T-helper 1 cell (primary cell): ENCODE measurements at places on chromosomes 13 and 19.

DNA sequence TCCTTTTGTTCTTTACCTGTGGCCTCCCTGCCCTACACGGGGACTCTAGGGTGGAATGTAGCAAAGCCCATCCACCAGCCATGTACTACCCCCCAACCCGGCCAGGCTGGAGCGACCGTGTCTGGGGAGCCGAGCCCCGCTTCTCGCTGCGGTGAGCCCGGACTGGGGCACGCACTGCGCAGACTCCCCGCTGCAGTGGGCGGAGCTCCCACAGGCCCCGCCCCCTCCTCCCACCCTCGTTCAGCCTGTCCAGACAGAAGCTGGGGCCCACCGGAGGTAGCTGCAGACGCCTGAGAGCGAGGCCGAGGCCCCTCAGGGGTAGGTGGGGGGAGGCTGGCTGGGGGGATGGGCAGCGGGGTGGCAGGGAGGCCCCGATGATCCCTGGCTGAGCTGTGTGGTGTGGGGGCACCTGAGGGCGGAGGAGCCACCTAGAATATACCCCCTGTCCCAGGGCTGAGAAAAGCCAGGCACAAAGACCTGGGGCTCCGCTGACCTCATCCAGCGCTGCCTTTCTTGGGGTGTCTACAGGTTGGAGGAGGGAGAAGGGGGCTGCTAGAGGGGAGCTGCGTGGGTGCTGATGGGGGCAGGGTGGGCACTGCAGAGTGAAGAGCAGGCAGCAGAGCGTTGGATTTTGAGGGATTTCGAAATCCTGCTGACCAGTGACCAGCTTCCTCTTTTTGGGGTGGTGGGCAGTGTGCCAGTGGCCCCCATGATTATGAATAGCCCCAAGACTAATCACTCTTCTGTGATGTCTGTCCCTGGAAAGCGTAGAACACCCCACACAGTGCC, 17.3 kb downstream of the PLD3 start:
- no peak for DNase-seq

GRCh38 chr19:29294343-29294811, 81.4 kb upstream of the UQCRFS1 start:
- DNase-seq, result no peak

- DNase-seq, result no peak
These were observed 171.5 kb upstream of the SLITRK6 start for GRCh38 chr13:85970727-85971126.

GRCh38 chr19:8373867-8374813, 10.2 kb downstream of the ANGPTL4 start:
- no peak for DNase-seq

DNA sequence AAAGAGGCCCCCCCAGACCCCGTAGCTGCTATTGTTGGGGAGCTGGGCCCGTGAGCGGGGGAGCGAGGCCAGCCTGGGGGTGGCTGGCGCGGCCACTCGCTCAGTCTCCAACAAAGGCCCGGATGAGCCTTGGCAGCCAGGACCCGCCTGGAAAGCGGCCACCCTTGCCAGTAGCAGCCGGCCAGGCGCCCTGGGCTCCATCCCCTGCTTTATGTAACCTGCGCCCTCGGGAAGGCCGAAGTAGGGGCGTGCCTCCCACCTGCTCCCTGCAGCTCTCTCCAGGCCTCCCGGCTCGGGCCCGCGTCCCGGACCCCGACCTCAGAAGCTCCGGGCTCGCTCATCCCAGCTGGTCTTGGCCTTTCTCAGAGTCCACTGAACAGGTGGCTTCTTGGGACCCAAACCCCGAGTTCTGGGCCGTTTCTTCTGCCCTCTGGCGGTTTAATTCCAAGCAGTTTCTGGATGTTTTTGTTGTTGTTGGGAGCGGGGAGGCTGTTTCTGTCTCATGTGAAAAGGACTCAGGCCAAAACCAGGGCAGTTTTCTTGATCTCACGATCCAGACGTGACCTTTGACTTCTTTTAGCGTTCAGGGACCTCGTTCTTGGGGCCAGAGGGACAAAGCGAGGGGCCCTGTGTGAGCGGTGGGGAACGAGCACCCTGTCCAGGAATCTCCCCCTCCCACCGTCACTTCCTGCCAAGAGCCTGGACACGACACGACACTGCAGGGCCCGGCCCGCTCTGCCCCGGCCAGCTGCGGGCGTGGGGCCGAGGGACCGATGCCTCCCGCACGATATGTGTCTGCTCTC, 1.2 kb downstream of the CDC34 start:
- DNase-seq, result no peak

DNA sequence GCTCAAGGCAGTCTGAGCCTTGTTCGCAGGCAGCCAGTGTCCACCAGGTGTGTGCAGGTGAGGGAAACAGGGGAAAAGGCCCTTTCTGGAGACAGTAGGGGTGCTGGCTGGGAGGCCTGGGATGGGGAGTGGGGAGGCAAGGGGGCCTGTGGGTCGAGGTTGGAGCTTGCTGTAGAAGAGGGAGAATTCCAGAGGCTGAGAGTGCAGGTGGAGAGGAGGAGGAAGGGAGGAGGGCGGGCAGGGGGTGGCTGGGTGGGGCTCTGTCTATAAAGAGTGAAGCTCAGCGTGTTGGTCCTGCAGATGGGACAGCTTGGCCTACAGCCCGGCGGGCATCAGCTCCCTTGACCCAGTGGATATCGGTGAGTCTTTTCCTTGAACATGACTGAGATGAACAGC, at the start of gene CCL25:
Gene CCL25 (plus strand): TSS at position 297 of the 396 bp plus-strand sequence. CDS start 290 bp downstream, outside the sequence.
- DNase-seq, result no peak

- DNase-seq, result peak; percentile 57
These were observed 19.3 kb upstream of the GATAD2A start for GRCh38 chr19:19385896-19386869.

- DNase-seq, result no peak
These were observed 30.6 kb downstream of the GPX4 start for GRCh38 chr19:1134431-1134830.

GRCh38 chr13:77868717-77869116, 49.9 kb downstream of the EDNRB start:
- no peak for DNase-seq

DNA sequence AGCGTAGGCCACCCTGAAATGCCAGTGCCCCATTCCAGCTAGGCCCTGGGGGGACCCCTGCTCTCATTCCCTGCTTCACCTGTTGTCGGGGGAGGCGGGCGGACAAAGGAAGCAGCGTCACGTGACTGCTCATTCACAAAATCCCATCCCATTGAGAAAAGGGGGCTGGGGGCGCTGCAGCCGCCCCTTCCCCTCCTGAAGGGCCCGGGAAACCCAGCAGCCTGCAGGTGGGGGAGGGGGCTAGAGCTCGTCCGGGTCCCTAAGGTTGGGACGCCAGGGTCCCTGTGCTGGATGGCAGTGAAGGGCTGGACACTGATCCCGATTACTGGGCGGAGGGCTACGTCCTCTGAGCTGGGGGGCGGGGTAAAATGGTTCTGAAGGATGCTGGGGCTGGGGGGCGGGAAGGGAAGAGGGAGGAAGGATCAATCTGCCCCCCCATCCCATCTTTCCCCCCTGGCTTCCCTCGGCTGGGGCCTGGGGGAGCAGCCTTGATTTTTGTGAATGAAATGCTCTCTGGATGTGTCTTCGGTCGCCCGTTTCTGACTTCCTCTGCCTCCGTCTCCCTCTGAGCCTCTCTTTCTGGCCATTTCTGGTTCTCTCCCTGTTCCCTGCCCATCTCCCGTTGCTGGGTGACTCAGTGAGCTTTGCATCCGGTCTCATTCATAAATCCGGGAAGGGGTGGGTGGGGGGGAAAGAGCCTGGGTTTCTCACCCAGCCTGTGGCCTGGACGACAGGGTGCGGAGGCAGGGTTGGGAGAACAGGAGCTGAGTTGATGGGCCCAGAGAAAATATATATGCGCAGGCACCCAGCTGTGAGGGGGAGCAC, 816 bp downstream of the SPRED3 start:
- DNase-seq, result no peak

DNA sequence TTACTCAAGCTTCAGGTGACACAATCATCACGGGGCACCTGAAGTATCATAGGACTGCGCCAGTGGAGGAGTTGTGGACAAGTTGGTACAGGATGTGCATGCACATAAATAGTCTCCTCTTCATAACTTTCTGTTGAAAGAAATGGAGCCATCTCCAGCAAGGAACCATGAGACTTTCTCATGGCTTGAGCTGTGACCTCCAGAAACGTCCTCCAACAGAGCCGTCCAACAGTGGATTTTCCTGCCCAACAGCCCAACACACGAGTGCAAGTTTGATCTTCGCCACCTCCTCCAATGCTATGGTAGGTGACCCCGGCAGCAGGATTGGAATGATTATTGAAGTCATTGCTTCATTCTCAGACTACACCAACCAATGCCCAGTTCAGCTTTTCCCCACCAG, 105.1 kb upstream of the ZNF507 start:
- no peak for DNase-seq

GRCh38 chr13:101942535-101943157, 459.2 kb downstream of the FGF14 start:
- DNase-seq, result no peak

DNA sequence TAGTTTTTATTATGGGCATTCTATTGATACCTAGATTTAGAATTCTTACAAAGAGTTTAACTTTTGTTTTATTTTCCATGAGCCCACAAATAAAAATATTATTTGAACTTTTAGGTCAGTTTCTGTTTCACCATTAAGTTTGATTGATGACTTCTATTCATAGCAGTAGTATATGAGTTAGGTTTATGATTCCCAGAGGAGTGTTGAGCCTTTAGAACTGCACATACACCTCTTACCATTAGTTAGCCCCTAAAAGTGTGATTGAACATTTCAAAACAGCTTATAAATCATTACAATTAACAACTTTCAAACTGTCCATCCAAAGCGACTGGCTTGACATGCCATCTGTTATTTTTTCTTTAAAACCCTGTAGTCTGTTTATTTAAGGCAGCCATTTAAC, 19.0 kb upstream of the PCDH17 start:
- DNase-seq, result no peak

DNA sequence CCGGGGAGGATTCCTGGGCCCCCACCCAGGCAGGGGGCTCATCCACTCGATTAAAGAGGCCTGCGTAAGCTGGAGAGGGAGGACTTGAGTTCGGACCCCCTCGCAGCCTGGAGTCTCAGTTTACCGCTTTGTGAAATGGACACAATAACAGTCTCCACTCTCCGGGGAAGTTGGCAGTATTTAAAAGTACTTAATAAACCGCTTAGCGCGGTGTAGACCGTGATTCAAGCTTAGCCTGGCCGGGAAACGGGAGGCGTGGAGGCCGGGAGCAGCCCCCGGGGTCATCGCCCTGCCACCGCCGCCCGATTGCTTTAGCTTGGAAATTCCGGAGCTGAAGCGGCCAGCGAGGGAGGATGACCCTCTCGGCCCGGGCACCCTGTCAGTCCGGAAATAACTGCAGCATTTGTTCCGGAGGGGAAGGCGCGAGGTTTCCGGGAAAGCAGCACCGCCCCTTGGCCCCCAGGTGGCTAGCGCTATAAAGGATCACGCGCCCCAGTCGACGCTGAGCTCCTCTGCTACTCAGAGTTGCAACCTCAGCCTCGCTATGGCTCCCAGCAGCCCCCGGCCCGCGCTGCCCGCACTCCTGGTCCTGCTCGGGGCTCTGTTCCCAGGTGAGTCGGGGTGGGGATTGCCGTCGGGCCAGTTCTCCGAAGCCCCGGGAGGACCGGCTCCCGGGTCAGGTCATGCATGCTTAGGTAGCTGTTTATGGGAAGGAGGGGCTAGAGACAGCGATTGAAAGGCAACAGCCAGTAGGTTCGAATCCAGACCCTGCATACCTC, at the start of gene ICAM1:
Gene ICAM1 (plus strand): TSS at position 505 of the 779 bp plus-strand sequence. CDS start 40 bp downstream, at position 545.
- DNase-seq, result peak; percentile 67

DNA sequence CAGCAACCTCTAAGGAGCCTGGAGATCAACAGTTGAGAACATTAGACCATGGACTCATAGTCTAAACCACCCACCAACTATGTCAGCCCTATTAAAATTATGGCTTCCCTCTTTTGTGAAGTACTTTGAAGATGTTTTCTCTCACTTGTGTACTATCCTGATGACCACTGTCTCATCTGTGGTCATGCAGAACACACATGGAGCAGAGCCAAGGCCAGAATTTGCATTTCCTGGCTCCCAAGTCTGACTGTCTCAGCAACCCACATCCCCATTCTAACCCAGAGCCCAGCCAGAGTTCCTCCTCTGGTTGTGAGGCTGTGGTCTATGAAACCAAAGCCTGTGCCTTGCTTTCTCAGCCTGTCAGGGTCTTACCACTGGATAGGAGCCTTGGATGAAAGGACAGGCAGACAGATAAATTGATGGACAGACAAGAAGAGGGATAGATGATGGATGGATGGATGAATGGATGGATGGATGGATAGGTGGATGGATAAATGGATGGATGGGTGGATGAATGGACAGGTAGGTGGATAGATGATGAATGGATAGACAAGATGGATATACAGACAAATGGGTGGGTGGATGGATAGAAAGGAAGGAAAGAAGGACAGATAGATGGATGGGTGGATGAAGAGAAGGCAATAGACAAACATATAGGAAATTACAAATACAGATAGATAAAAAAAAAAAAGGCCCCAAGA, 35.4 kb downstream of the ZNF557 start:
- DNase-seq, result no peak

DNA sequence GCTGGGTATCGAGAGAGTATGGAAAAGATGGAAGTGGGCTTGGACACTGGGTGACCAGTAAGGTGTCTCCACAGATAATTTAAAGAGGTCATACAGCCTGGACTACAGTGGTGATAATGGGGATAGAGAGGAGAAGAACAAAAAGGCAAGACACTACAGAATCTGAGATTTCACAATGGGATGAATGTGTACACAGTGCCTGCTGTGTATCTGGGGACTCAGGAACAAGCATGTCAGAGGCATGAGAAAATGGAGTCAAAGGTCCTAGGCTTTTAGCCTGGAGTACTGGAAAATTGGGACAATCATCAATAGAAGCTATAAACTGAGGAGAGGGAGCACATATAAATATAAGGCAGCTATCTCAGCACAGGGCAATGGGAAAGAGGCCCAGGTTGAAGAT, 69.4 kb downstream of the TSC22D1 start:
- DNase-seq, result no peak

DNA sequence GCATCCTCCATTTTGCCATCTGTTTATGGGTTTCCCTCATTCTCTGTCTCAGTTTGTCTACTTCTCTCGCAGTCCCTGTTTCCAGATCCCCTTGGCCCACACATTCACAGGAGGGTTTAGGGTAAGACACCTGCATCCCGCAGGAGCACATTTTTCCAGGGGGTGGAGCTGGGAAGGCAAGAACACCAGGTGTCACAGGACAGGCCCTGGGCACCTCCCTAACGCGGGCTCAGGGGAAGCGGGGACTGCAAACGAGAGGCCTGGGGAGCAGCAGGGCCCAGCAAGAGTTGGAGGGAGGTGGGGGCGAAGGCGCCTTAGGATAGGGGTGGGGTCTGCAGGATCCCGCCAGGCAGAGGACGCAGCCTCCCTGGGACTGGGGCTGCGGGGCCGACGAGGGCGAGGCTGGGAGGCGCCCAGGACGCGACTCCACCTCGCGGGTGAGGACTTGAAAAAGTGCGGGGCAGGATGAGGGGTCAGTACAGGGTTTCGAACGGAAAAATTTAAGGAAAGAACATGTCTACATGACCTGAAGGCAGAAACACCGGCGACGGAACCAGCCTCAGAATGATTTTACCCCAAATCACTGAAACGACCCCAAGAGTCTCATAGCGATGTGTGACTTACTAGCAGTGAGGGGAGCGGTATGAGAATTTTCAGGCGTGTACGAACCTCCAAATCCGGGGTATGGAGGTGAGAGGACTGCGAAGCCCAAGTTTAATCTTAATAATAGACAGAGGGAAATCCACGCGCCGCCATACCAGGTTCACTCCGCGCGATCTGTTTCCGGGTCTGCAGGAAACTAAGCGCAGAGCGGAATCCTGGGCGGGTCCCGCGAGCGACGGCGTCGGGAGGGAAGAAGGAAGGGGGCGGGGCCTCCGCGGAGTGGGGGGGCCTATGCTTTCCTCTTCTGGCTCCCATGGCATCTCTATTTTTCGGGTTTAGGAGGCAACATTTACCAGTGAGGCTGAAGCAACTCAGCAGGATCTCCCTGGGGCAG, 7.1 kb upstream of the ERVV-2 start:
- DNase-seq, result no peak

GRCh38 chr19:44799627-44800346, 9.1 kb upstream of the BCAM start:
- no peak for DNase-seq
